CD4-positive, alpha-beta T cell treated with Interleukin-12 subunit alpha and Interleukin-12 subunit beta, for 1 hour (primary cell): ENCODE measurements at places on chromosomes 6 and 20.

- no peak for DNase-seq
These were observed 36.6 kb upstream of the NHSL1 start for GRCh38 chr6:138535728-138536455.

- DNase-seq = no peak
These were observed 4.7 kb downstream of the CDKAL1 start for GRCh38 chr6:20538907-20539306.

GRCh38 chr6:165245701-165246100 lies 63.7 kb downstream of the C6orf118 start:
- DNase-seq = no peak

GRCh38 chr6:38091613-38092012 lies 272.1 kb downstream of the ZFAND3 start:
- no peak for DNase-seq

DNA sequence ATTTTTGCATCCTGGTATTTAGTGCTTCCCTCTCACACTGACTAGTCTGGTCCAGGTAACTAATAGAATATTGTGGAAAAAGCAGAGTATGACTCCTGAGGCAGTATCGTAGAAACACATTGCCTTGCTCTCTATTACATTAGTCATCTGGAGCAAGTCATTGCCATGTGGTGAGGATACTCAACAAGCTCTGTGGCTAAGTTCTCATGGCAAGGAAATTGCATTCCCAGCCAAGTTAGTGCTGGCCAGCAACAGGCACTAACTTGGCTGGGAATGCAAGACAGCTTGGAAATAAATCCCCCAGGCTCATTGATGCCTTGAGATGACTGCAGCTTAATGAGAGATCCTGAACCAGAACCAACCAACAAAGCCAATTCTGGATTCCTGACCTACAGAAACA lies 39.7 kb upstream of the HTR1B start:
- DNase-seq = no peak

- no peak for DNase-seq
These were observed 35.2 kb downstream of the BMP6 start for GRCh38 chr6:7761051-7761450.

- DNase-seq = no peak
These were observed 279.4 kb downstream of the CD83 start for GRCh38 chr6:14396826-14397517.

DNA sequence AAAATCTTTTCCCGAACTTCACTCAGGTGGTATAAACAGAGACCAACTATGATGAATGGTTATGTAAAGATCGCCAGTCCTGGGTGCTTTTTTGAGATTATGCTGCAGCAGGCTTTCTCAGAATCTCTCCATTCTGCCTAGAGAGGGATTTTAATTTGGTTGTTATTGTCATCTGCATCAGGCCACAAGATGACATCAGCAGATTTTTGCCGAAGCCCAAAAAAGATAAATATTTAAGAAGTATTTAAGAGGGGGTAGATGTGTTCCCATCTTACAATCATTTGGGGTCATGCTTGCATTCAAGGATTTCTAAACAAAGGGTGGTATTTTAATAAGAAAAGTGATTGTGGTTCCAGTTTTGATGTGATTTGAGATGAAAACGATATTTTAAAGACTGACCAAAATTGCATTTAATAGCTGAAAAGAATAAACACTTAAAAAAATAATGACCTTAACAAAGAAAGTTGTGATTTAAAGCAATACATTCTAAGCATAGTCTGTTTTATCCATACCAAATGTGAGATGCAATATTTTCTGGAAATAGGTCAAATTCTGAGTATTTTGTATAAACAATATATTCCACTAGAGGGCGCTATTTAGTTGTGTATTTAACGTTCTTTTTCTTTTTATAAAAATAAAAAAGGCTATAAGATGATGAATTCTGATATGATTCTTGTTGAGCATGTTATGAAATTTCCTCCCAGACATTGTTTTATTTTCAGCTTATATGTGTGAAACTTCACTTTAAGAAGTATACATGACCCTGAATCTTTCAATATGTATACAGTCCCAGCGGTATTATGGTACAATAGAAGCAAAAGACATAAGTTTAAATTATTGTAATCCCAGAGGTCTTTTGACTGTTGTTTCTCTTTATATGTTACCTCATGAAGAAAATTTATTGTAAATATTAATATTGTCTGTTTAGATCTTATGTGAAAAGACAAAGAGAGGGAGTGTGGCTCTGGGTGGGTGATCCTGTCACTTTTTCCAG lies 51.0 kb upstream of the ZFP64 start:
- DNase-seq = peak; percentile 34

GRCh38 chr6:23013776-23014175 lies 444.4 kb downstream of the HDGFL1 start:
- DNase-seq = no peak

DNA sequence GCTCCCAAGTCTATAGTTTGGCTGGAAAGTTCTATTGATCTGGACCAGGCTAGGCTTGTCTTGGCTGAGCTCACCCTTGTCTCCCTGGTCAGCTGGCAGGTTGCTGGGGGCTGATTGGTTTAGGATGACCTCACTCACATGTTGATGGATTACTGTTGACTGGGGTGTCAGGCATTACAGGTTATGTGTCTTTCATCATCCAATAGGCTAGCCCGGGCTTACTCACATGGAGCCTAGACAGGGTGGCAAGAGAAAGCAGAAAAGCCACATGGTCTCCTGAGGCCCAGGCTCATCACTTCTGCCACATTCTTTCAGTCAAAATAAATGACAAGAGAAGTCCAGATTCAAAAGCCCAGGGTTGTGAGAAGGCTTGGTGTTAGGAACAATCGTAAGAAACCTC lies 103.5 kb downstream of the BFSP1 start:
- DNase-seq = no peak

DNA sequence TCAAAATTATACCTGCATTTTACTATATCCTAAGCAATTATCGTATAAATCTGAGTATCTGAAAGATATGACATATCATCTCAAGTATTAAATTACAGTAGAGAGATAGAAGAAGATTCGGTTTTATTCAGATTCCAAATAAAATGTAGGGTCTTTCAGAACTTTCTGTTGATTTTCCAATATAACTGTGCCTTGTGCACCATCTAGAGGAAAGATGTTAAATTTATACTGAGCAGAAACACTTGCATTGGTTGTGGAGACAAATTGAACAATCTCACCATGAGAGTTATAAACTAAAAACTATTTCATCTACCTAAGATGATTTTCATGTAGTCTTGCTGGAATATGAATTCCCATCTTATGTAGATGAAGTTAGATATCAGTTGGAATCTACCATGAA lies 26.8 kb upstream of the HSF2 start:
- no peak for DNase-seq

DNA sequence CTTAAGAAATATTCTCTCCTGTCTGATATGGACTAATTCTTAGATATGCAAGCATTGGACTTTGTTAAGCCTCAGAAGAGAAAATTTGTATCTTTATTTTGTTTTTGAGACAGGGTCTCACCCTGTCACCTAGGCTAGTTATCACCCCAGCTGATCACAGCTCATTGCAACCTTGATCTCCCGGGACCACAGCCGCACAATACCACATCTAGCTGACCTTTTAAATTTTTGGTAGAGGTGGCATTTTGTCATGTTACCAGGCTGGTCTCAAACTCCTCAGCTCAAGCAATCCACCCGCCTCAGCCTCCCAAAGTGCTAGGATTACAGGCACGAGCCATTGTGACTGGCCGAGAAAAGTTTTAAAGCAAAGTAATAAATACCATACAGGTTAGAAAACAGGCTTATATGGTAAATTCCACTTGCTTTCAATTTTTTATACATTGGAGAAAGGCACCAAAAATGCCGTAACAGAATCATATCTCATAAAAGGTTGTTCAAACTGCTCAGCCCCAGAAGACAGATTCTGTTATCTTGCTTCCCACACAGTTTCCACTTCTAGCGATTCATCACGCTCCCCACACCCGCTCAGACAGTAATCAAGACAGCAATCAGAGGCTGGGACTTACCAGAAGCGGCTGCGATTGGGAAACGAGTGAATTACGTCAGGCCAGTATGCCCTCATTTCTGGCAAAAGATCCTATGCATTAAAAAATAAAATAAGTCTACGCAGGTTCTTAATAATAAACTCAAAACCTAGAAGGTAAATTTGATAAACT lies 13.8 kb downstream of the RNASET2 start:
- DNase-seq = peak; percentile 58

DNA sequence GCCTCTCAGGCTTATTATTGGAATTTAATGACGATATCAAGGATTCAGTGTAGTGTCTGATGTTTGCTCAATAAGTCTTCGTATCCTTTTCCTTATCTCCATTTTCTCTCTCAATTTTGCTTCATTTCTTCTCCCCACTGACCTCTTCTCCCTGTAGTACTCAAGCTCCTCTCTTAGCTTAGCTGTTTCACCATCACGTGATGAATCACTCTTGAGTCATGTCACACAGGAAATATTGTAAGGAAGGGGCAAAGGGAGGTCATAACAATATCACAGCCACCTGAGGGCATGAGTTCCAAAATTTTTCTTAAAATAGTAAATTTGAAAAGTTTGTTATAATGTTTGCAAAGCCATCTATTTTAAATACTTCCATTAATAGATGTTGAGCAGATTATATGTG lies 392.2 kb upstream of the MARCKS start:
- no peak for DNase-seq

GRCh38 chr6:53734473-53735299 lies 60.1 kb upstream of the LRRC1 start:
- DNase-seq = peak; percentile 17

DNA sequence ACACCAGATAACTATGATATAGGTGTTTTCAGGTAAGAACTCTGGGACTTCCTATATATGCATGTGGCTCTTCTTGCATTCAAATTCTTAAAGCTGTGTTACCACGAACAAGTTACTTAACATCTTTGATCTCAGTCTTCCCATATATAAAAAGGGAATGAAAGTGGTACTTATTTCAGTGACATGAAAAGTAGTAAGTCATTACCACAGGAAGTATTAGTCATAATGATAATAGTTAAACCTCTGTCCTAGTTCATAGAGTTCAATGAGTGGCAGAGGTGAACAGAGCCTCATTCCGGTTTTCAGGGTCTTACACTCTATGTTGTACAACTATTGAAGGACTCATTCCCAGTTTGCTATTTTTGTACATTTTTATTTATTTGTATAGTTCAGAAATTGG lies 237.0 kb downstream of the NKAIN2 start:
- DNase-seq = no peak

DNA sequence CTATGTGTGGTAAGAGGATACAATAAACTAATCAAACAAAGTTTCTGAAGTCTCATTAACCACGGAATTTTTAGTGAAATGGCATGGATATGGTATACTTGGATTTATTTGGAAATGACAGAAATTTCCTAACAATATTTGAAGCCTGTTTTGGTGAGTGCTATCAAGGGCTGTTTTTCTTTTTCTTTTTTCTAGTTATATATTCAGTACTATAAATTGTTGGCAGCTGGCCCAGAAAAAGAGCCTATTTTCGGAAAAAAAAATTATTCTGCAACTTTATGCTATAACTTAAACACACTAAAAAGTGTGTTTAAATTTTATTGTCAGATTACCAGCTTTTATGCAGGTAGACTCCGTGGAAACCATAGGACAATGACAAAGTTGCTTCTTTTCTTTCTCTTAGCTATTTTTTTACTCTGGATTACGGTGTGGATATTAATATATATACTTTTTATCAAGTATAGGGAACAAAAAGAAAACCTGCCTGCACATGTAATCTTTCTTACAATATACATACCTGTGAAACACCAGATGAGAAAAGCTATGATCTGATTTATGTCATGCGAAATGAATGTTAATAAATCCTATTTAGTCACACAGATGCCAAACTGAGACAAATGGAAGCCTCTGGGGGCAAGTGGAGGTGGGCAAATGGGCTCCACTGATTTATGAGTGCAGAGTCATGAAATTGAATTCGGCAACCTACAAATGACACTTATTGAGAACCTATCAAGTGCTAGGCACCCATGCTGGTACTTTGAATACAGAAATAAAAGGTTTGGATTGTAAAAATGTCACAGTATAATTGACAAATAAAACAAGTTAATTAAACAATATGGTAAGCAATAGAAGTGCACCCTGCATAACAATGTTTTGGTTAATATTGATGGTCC lies 919.5 kb upstream of the FLRT3 start:
- no peak for DNase-seq

- no peak for DNase-seq
These were observed 813.1 kb downstream of the KIF16B start for GRCh38 chr20:15760001-15760621.

GRCh38 chr6:89073840-89074239 lies 6.7 kb upstream of the PNRC1 start:
- no peak for DNase-seq

- DNase-seq = no peak
These were observed 2.9 kb downstream of the RIPOR2 start for GRCh38 chr6:24932832-24933231.

- DNase-seq = no peak
These were observed 9.3 kb upstream of the TRAF3IP2 start for GRCh38 chr6:111614833-111615582.

DNA sequence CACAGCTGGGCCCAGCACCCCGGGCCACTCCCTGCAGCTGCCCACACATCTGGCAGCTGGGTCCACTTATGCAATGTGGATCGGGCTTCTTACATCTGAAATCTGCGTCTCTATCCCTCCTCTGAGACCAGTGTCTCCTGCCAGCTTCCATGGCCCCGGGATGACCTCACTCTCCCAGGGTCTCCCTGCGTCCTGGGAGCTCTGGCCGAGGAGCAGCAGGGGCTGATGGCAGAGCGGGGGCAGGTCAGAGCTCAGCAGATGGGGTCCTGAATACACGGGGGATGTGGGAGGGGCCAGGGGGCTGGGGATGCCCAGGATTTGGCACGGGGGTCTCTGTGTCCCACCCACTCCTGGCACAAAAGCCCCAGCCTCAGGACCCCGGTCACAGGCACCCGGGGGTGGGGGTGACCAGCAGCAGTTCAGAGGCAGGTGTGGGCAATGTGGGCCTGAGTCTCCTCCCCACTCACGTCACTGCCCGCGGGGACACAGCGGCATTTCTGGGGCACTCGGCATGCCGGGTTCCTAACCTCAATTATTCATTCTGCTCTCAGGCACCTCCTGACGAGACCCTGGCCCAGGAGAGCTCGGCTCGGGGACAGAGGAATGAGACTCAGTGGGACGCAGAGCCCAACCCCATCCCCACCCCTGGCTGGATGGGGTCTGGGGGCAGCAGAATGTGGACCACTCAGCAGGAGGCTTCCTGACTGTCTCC lies 16.4 kb downstream of the CHRNA4 start:
- no peak for DNase-seq

DNA sequence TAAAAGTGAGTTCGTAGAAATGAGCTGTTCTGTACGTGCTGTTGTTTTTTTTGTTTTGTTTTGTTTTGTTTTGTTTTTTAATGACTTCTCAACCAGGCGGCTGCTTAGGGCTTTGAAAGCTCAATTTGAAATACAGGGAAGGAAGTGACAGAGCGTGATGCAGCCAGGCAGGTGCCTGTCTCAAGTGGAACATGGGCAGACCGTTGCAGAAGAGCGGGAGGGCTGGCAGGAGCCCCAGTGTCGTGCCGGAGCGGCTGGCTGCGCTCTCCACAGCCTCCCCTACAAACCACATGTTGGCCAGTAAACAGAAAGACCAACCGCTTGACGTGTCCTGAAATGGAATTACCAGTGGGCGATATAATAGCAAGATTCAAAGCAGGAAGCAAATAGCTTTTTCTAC lies 164.9 kb upstream of the RREB1 start:
- DNase-seq = no peak
